ENCODE measurements at places on chromosomes 3 and 15.

DNA sequence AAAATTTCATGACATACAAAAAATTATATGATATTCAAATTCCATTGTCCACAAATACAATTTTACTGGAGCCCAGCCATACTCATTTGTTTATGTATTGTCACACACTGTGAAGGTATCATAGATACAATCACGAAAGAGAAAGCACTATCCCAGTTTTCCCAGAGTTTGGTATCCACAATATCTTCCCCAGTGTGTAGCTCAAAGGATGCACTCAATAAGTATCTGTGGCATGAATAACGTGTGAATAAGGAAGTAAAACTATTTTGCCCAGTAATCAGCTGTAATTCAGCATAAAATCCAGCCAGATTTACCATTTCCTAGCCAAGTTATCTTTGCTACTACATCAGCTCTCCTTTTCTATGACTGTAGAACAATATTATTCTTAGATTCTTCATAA is 131.3 kb upstream of the KCNMB2 start:
- no peak for DNase-seq

GRCh38 chr15:48402427-48403177 is 71.4 kb downstream of the DUT start:
- DNase-seq: no peak

DNA sequence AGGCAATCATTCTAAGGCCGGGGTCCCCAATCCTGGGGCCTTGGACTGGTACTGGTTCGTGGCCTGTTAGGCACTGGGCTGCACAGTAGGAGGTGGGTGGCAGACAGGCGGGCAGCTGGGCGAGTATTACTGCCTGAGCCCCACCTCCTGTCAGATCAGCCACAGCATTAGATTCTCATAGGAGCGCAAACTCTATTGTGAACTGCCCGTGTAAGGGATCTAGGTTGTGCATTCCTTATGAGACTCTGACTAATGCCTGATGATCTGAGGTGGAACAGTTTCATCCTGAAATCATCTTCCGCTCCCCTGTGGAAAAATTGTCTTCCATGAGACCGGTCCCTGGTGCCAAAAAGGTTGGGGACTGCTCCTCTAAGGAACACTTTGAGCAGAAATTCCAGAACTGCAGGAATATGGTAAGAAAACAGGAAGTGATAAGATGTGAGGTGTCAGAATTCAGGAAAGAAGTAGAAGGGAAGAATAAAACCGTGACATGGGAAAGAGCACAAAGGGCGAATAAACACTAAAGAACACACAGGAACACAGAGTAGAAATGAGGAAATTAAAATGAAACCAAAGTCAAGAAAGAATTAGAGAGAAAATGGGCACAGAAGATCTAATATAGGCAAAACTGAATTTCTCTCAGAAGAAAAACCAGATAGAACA is 57.6 kb downstream of the PDCD6IP start:
- no peak for DNase-seq

DNA sequence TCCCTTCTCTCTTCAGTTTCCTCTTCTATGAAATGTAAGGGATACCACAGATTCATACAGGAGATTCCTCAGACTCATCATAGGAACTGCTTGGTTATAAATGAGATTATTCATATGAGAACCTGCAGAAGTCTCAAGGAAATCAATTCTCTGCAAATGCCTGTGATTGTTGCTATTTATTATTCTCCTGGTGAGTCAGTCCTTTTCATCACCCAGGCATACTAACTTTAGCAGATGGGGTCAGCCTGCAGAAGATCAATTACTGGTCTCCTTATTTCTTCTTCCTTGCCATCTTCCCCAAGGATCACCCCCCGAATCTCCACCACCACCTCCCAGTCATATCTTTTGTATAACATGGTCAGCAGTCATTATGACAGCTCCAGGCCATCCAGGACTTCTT is 53.8 kb upstream of the DCP1A start:
- no peak for DNase-seq

GRCh38 chr15:88526247-88526879 is 20.1 kb downstream of the DET1 start:
- no peak for DNase-seq

DNA sequence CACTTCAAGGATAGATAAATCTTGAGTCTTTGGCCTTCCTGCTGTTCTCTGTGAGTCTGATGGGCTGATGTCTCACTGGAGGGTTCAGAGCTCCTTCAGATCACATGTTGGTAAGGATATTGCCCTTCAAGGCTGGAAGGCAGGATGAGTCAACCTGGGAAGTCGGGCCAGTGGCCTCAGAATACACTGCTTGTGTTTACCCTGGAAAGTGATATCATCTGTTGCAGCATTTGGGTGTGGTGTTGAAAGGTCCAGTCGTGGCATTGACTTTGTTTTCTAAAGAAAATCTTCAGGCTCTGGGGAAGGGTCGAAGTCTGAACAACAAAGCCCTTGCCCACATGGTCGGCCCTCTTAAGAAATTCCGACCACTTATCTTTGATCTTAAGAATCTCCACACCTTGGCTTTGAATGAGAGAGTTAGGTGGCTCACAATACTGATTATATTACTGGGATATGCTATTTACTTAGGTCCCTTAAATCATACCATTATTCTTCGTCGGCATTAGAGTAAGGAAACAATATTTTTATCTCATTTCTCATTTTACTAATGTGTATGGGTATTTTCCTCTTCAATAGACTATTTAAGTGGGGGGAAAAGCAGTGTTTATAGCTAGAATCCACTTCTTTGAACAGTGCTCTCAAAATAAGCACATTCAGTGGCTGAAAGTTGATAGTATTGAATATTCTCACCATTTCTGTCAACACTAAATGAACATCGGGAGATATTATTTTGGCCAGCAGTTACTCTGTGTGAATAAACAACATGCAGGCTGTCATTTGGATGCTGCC is 303.9 kb upstream of the RASGRP1 start:
- DNase-seq: no peak

GRCh38 chr15:39530480-39531342 is 50.2 kb upstream of the THBS1 start:
- no peak for DNase-seq

DNA sequence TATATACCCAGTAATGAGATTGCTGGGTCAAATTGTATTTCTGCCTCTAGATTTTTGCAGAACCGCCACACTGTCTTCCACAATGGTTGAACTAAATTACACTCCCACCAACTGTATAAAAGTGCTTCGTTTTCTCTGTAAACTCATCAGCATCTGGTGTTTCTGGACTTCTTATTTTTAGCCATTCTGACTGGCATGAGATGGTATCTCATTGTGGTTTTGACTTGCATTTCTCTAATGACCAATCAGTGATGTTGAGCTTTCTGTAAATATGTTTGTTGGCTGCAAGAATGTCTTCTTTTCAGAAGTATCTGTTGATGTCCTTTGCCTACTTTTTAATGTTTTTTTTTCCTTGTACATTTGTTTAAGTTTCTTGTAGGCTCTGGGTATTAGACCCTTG is 182.9 kb upstream of the TRIM42 start:
- no peak for DNase-seq
